ENCODE measurements at places on chromosomes 13 and 19.
A peak's percentile ranks its signal among the peaks of the same experiment; 100 is the strongest.

DNA sequence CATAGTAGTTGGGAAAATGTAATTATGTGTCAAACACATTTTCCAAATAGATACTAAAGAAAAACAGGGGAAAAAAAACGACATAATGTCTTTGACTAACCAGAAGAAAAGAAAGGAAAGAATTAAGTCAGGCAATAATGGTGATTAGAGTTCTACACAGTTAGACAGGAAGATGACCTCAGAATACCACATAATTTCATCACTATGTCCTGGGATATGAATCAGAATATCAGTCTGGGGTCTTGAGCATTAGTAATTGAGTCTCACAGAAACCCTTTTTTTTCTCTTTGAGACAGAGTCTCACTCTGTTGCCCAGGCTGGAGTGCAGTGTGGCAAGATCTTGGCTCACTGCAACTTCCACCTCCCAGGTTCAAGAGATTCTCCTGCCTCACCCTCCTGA is 503.4 kb downstream of the SLITRK1 start:
- DNase-seq: no peak

DNA sequence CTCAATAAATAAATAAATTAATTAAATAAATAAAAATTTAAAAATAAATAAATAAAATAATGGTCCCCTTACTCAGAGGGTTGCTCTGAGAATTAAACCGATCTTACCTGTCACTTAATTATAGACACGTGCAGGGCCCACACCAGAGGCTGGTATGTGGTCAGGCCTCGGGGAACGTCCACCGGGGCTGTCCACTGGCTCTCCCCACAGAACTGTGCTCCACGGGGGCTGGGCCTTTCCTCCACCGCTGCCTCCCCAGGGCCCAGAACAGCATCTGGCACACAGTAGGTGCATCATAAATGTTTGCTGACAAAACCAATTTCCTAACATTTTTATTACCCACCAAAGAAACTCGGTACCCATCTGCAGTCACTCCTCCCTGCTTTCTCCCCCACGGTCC is 69.2 kb downstream of the CEBPG start:
- peak; percentile 17 for DNase-seq

DNA sequence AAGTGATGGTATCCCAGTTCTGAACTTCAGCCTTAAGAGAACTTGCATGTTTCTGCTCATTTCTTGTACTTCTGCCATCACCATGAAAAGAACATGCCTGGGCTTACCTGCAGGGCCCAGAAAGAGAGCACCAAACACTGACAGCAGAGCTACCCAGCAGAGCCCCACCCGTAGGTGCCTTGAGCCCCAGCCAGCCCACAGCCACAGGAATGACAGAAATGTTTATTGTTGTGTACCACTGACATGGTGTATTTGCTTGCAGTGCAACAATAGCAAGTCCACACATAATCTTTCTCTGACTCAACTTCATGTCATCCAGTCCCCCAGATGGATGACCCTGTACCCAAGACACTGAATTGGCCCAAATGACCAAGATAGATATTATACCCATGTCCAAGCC is 195.2 kb downstream of the TSHZ3 start:
- no peak for DNase-seq

DNA sequence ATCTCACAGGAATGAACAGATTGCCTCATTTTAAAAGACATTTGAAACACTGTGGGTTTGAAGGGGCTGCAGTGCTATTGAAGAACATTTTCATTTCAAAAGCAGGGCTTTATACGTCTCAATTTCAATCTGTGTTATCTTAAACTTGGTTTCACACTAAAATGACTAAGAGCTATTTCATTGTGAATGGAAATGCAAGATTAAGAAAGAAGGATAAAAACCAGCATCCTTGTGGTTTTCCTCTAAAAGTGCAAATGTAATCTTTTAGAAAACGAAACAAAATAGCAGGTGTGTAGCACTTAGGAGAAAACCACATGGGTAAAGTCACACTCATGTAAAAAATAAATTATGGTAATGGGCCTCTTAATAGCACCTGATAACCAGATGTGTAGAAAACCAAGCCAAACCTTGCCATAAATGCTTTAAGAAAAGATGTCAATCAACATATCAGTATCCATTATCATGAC is 397.7 kb downstream of the GPC6 start:
- no peak for DNase-seq

GRCh38 chr13:114099191-114099590 is 33.2 kb downstream of the RASA3 start:
- peak; percentile 63 for DNase-seq

GRCh38 chr19:57016076-57016475 is 103.7 kb upstream of the USP29 start:
- no peak for DNase-seq

DNA sequence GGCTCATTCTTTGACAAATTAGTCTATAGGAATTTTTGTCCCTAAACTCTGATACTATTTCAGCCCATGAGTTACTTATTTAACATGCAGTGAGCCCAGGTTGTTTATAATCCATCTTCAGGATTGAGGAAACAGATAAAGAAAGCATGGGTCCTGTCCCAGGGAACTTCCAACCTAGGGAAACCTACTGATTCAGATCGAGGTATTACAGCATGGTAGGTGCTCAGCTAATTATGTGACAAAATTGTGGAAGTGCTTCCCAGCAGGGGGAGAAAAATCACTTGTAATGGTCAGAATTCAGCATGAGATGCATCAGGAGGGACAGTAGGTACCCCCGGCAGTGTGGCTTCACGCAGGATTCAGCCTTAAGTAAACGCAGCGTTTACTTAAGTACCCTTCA is 171.3 kb downstream of the NUFIP1 start:
- no peak for DNase-seq

GRCh38 chr13:50320271-50320862 is 305.1 kb downstream of the KCNRG start:
- no peak for DNase-seq

GRCh38 chr19:55640577-55641425 is at the start of gene ZNF580:
Gene ZNF580 (plus strand): TSS chr19:55641002. CDS start chr19:55642509, 1,507 bp downstream.
- DNase-seq: peak; percentile 86

DNA sequence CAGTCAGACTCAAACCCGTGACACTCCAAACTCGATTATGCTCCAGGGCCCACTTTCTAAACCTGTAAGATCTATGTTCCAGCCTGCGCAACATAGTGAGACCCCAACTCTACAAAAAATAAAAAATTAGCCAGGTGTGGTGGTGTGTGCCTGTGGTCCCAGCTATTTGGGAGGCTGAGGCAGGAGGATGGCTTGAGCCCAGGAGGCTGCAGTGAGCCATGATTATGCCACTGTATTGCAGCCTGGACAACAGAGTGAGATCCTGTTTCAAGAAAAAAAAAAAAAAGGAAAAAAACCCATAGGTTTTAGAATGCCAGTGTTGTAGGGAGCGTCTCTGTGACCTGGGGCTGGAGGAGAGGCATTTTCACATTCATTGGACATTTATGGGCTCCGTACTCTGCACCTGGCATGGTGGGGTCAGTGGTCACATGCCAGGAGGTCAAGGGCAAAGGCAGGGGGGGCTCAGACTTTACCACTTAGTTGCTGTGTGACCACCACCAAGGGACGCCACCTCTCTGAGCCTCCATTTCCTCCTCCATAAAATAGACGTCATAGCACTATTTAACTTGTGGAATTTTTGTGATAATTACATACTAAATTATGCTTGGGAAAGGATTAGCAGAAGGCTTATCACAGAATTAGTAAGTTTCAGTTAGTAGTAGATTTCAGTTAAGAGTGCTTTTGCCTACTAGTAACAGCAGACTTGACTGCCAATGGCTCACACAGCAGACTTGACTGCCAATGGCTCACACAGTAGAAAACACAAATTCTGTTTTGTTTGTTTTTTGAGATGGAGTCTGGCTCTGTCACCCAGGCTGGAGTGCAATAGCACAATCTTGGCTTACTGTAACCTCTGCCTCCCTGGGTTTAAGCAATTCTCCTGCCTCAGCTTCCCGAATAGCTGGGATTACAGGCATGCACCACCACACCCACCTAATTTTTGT is 5.9 kb downstream of the SELENOV start:
- peak; percentile 38 for DNase-seq

- no peak for DNase-seq
Measured at GRCh38 chr13:77810430-77810829, 108.2 kb downstream of the EDNRB start.

GRCh38 chr19:18776736-18777135 is 14.4 kb downstream of the COMP start:
- DNase-seq: no peak

- no peak for DNase-seq
Measured at GRCh38 chr13:112807653-112808376, 118.0 kb downstream of the ATP11A start.

All from activated effector memory CD4-positive, alpha-beta T cell treated with anti-CD3 and anti-CD28 coated beads, Interleukin-2, amount 50 U/mL, for 16 hours (primary cell).